ENCODE measurements at places on chromosomes 12 and 14.

- DNase-seq = no peak
Measured at GRCh38 chr12:75692876-75693275, 181.5 kb upstream of the KRR1 start.

DNA sequence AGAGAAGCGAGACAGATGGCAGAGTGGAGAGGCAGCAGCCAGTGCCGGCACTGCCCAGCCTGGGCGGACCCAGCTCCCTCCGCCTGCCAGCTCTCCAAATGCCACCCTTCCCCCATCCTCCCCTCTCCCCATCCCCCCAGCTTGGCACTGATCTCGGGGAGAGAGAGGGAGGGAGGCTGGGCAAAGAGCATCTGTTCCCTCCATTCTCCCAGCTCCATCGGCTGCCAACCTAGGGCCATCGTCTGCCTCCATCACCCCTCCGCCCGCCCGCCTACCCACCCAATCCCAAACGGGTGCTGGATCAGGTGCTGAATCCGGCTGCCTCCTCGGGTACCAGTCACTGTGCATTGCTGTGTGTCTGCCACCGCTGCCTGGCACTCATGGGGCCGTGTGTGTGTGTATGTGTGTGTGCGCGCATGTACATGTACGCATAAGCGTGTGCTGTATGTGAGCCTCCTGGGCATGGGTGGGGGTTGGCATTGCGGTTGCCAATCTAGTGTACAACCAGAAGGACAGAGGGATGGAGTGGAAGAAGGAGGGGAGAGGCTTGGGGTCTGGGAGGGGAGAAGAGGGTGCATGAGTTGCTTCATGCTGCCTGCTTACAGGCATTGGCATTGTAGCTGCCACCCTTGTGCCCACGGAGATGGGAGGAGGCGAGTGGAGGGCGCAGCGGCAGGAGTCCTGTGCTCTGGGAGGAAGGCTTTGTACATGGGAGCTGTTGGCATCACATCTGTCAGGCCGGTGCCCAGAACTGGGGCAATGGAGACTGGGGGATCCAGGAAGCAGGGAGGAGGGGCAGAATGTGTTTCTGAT lies 38.4 kb downstream of the ZFHX2 start:
- no peak for DNase-seq

DNA sequence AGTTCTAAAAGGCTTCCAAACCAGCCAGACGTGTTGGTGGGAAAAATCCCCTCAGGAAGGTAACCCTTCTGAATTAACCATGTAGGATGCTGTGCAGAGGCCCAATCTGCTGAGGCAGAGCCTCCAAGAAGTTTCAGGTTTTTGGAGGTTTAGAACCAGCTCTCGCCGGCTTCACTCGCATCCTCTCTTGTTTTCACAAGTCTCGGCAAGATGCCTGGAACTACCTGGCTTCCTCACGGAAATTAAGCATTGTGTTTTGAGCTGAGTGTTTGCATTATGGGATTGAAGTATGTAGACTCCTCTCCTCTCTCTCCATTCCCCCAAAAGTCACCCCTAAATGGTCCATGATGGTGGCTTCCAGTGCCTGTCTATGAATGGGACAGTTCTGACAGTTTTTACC lies 20.6 kb downstream of the LTBP2 start:
- DNase-seq = no peak

DNA sequence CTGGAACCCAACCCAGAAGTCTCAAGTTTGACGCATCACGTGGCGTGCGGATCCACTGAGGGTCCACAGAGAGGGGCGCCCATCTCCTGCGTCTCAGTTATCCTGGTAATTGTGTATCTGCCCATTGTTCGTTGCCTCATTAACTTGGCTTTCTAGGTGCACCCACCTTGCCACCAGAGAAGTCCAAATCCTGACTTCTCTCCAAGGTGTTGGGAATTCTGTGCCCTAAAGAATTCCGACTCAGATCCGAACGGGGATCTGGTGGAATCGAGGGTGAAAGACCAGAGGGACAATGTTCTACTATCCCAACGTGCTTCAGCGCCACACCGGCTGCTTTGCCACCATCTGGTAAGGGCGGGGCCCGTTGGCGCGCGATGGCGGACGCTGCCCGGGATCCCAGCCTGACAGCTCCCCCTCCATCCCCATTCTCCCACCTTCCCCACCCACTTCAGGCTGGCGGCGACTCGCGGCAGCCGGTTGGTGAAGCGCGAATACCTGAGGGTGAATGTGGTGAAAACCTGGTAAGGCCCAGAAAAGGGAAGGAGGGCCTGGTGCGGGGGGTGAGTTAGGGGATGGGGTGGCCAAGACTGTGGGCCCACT lies 481 bp downstream of the REC8 start:
- DNase-seq = no peak

GRCh38 chr12:905261-906031 lies 44.0 kb downstream of the RAD52 start:
- DNase-seq = peak; percentile 23

GRCh38 chr14:33207467-33208017 lies 268.9 kb downstream of the NPAS3 start:
- no peak for DNase-seq

DNA sequence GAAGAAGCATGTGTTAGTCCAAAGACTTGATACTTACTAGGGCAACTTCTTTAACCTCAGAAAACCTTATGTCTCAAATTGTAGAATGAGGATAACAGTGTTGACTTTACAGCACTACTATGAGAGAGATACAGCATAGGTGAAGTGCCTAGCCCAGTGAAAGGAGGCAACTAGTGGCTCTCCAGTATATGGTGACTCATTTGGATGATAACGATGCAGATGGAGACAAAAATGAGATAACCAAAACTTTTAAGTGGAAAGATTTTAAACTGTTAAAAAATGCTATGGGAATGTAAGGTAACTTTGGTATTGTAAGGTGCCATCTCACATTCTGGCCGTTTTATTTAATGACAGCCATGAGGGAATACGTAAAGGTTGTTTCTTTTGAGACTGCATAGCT lies 2.7 kb downstream of the PHC1 start:
- DNase-seq = no peak

DNA sequence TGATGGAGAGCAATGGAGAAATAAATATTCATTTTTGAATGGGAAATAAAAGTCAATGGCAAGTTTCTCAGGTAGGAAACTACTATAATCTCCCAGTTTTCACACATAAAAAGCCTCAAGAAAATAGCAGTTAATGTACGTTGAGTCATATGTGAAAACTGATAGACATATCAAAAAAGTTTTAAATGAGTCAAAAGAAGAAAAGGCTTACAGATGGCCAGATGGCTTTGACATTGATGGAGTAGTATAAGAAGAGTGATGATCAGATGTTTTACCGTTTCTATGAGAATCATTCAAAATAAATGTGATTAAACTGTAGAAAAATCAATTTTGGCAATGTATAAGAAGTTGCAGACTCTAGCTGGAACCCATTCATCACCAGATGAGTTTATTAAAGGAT lies 97.8 kb downstream of the LLPH start:
- DNase-seq = no peak

GRCh38 chr14:67695394-67695949 lies at the start of gene RDH11:
Gene RDH11 (minus strand): TSS chr14:67695764. CDS start chr14:67695703, 61 bp downstream.
- peak; percentile 95 for DNase-seq

- DNase-seq = no peak
Measured at GRCh38 chr14:38213001-38213400, 5.3 kb downstream of the SSTR1 start.

GRCh38 chr14:68111097-68111852 lies 291.7 kb downstream of the RAD51B start:
- DNase-seq = no peak

- DNase-seq = no peak
Measured at GRCh38 chr12:72549184-72549583, 277.0 kb downstream of the TRHDE start.

DNA sequence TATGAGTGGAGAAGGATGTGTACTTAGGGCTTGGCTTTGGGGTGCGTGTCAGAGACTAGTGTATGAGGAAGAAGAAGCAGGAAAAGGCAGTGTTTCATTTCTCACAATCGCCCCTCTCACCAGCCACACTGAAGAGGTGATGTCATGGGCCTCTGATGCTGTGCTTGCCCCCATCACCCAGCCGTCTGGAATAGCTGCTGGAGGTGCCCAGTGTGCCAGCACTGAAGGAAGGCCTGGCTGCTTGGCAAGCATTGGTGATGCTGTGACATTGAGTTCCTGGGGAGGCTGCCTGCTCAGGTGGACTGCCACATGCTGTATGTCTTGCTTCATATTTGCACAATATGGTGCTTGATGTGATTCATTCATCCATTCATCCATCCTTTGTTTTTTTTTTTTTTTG lies 56.2 kb downstream of the CRADD start:
- DNase-seq = no peak

- DNase-seq = no peak
Measured at GRCh38 chr12:64675795-64676194, 65.5 kb downstream of the RASSF3 start.

DNA sequence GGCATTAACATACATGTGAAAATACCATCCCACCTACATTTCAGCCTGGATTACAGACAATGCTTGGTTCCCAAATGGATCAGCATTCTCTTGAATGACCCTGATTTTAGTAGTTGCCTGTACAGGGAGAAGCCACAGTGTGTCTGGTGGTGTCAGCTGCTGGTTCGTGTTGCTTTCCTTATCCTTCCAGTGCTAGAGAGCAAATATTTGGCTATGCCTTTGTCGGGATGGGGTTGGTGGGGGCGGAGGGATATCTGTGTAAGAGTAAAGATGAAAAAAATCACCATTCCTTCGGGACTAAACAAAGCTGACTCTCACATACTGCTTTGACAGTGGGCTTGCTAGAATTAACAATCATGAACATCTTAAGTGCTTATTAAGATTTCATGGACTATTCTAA lies 96.0 kb downstream of the PTPRR start:
- no peak for DNase-seq

DNA sequence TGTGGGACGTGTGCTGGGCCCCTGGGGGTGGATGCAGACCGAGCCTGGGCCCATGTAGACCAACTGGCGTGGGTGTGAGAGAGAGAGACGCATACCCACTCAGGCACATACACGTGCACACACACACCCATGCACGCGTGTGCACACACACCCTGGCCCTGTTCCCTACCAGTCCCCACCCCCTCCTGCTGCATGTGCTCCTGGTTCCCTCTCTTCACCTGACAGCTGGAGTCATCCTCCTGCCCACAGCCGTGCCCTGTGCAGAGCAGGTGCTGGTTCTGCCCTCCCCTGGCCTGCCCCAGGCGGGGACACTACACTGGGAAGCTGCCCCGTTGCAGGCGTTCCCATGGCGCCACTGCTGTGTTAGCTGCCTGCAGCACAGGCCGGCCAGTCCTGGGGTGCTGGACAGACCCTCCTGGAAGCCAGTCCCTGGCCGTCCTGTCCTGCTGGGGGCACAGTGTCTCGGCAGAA lies 18.5 kb downstream of the PACS2 start:
- DNase-seq = no peak

- DNase-seq = peak; percentile 94
Measured at GRCh38 chr12:8108808-8109398, 14.5 kb upstream of the CLEC4A start.

GRCh38 chr14:95015046-95015445 lies 142.3 kb downstream of the DICER1 start:
- DNase-seq = no peak

DNA sequence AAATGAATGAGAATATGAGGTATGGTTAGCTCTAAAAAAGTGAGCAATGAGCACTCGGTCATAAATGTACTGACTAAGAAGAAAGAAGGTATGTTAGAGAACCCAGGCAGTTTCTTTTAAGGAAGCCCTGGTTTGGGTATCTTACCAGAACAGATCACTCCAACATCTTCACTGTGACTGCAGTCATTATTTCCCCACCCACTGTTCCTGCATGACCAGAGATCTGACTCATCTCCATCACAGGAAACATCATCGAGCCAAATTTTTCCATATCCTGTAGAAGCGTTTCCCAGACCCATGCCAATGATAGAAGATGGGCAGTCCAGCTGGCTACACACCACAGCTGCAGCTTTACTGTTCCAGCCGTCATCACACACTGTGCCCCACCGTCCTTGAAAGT lies 48.0 kb downstream of the CD163L1 start:
- peak; percentile 6 for DNase-seq
